ENCODE measurements at places on chromosomes 1 and 21.

GRCh38 chr1:39713557-39713956 lies 22.3 kb upstream of the HPCAL4 start:
- no peak for DNase-seq

DNA sequence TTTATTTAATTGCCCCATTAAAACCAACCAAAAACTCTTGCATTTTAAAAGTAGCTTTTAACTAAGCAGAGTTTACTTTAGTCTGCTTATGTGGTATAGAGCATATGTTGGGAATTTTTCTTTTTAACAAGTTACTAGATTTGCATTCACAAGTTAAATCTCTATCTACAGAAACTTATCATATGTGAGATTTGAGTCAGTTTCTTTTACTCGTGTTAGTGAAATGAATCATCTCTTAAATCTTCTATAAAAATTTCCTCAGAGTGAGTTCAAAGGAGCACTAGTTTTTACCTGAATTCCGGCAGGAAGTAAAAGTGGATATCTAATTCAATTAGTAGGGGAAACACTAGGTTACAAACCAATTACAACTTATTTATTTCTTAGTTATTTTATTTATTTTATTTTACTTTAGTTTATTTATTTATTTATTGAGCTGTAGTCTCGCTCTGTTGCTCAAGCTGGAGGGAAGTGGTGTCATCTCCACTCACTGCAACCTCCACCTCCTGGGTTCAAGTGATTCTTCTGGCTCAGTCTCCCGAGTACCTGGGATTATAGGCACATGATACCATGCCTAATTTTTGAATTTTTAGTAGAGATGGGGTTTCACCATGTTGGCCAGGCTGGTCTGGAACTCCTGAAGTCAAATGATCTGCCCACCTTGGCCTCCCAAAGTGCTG lies 1609.6 kb upstream of the B3GALT2 start:
- no peak for DNase-seq

- no peak for DNase-seq
Observed at GRCh38 chr1:109248444-109248796, 919 bp upstream of the CELSR2 start.

DNA sequence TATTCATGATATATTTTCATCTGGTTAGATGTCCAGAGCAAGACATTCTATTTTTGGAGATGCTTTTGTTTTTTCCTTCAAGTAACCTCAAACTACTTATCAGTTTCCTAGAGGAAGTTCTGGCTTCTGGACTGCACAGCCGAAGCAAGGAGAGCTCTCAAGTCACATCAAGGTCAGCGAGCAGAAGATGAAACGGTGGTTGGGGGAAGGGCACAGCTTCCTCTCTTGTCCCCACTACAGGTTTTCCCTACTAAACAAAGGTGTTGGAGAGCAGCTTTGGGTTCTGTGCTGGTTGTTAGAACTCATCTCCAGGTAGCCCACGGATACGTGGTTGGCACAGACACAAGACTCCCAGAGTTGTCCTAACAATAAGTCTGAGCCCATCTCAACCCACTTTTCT lies 5.1 kb upstream of the PLEKHO1 start:
- DNase-seq: no peak

DNA sequence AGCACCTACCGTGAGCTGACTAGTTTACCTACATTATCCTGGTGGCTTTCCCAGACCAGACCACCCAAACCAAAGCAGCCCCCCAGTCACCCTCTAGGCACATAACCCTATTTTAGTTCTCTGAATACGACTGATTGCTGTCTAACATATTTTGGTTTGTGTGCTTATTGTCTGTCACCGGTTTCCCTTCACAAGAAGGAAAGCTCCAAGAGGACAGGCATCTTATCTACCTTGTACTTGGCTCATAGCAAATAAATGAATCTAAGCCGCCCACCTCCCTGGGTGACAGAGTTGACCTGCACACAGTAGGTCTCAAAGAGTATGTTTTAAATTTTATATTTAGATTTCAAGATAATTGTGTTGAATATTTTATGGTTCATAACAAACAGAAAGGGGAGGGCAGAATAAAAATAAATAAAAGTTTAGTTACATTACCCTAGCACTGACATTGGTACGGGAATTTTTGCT lies 904 bp upstream of the PRDX6 start:
- no peak for DNase-seq

GRCh38 chr1:3672971-3673361 lies 20.6 kb downstream of the TP73 start:
- no peak for DNase-seq

DNA sequence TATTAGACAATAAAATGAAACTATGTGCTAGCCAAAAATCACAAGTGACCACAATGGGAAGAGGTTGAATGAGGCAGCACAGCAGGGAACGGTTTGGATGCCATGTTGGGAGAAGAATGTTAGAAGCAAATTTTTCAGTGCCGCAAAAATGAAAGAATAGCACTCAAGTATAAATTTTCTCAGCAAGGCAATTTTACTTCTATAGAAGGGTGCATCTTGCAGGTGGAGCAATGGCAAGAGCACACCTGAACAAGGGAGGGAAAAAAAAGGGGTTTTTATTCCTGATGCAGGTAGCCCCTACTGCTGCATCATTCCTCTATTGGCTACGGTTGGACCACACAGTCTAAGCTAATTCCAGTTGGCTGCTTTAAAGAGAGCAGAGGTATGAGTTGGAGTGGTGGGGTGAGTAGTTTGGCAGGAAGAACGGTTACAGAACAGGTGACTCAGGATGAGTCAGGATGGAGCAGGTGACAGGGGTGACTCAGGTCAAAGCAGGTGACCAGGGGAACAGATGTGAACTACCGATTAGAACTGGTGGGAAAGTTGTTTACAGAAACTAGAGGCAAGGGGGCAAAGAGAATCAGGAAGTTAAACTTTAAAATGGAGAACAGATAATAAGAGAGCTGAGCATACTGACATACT lies 301.1 kb upstream of the NRIP1 start:
- DNase-seq: no peak

DNA sequence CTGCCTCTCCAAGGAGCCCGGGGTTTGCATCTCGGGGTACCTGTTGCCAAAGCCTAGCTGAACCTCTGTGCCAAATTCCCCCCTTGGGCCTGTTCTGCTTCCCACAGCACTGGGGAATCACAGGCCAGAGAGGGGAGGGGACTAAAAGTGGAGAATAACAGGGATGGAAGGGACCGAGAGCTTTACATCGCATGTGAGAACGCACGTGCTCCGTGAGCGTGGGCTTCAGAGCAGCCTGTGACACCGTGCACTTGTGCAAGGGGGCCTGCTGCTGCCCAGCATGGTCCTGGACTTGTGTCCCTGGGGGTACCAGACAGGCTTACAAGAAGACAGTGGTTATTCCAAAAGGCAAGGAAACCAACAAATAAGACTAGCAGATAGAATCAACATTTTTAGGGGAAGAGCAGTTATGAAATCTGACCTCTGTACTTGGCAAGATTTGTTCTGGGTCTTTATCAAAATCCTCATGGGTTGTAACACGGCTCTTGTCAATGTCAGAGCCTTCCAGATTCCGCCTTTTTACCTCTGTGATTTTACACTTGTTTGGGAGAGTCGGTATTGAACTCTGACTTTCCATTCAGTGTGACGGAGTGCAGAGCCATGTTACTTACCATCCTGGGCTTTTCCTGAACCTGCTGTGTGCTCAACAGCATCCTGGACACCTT lies 36.2 kb upstream of the TNFRSF1B start:
- DNase-seq: no peak

- DNase-seq: peak; percentile 65
Observed at GRCh38 chr1:36306210-36306901, at the start of gene SH3D21. SH3D21 (plus strand) TSS chr1:36306368; CDS start chr1:36306421, 53 bp downstream.

GRCh38 chr1:175364424-175365076 lies 172.0 kb upstream of the KIAA0040 start:
- no peak for DNase-seq

DNA sequence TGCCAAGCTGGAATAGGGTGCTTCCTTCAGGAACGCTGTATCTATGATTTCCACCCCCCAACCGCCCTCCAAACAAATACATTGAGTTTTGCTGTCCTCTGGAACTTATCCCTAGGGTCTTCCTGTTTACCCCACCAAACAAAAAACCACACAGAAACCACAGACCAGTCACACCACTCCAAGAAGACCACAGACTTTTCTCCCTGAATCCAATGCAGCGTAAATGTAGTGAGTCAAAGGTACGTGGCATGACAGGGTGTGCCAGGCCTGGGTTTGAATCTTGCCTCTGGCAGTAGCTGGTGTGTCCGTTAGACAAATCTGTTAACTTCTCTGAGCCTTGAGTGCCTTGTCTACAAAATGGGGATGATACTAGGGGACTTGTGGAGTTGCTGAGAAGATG lies 27.8 kb downstream of the ASAP3 start:
- peak; percentile 72 for DNase-seq
